Inflammatory macrophage (primary cell): ENCODE measurements at places on chromosomes 7 and 10.

- no peak for DNase-seq
Measured at GRCh38 chr7:142876991-142877910, 8.3 kb downstream of the TRPV6 start.

- peak; percentile 83 for DNase-seq
Measured at GRCh38 chr7:47478017-47478344, 103.9 kb downstream of the TNS3 start.

DNA sequence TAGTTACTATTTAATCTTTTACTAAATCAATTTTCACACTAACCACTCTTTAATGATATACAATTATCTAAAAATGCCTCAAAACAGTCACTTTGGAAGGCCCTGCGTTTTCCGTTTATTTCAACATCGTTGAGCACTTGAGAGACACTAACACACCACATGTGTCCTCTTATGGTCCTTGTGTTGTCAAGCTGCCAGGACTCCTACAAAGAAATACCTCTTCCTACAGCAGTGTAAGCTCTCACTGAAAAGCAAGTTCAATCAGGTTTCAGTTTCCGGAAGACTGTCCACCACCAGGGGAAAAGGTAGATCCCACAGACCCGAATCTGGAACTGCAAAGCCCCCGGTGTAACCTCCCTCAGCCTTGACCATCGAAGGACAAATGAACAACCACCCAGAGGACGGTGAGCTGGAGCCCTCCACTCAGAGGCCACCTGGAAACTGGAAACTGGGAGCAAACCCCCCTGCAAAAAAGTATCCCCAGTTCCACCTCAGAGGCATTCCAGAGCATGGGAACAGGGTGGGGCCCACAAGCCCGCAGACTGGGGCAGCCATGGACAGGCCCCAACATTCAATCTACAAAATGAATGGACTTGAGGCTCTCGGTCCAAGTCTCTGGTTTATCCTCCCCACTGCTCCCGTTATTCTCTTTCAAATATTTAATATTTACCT is 37.6 kb downstream of the KCNH2 start:
- DNase-seq, result no peak

DNA sequence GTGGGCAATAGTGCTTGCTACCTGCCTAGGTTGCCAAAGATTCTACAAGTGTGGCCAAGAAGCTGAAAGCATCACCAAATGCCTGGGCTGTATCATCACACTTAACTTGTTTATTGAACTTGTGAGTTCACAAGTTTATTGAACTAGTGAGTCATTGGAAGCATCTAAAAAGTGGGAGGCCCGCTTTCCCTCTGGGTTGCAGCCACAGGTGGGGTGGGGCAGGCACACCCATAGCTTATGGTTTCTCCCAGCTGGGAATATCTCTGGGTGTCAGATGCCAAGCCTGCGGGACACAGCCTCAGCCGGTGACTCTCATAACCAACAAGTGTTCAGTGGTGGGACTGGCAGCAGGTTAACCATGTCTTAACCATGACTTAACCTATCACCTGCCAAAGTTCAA is 145.9 kb upstream of the FAM13C start:
- DNase-seq, result no peak

DNA sequence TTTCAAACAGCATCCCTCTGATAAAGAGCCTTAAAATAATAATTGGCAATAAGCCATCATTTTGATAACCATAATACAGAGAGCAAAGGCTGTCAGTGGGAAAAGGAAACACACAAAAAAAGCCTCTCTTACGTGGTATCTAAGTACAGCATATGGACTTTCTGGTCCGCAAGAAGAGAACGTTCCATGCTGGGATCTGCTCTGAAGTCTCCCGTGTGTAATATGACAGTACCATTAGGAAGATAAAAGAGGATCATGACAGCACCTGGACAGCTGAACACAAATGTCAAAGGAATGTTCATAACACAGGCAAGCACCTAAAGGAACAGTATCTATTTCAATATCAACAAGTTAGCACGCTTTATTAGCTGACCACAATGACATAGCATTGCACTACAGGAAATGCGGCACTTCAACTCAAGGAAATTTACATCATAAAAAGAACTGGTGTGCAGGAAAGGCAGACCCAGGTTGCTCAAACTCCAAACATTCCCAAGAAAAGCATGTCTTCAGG is 9.9 kb downstream of the DCLRE1A start:
- no peak for DNase-seq

DNA sequence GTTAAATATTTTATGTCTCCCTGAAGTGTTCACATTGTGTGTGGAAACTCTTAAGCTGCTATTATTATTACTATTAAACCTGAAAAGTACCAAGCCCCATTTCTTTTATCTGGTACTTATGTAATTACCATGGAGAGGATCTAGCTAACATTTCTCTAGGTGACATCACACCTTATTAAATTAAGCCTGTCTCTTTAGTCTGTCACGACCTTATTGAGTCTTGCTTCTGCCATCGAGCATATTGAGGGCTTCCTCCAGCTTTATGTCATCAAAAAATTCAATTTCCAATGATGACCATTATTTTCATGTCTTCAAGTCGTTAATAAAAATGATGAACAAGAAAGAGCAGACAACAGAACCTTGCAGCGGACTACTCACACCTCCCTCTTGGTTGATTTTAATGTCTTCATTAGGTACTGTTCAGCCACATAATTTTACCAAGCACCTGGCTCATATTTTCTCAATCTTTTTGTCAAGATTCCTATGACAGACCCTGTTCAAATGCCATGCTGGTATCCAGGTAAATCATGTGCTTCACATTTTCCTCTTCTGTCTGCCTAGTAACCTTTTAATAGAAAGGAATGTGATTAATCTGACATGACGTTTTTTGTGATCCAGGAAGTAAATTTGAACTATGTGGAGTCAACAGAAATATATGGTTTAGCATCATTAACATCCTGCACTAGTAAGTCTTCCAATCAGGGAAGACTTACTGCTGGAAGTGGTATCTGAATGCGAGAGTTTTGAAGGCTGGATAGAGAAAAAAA is 556.7 kb downstream of the SORCS3 start:
- no peak for DNase-seq

GRCh38 chr10:71747551-71748523 is 25.5 kb downstream of the VSIR start:
- peak; percentile 47 for DNase-seq

DNA sequence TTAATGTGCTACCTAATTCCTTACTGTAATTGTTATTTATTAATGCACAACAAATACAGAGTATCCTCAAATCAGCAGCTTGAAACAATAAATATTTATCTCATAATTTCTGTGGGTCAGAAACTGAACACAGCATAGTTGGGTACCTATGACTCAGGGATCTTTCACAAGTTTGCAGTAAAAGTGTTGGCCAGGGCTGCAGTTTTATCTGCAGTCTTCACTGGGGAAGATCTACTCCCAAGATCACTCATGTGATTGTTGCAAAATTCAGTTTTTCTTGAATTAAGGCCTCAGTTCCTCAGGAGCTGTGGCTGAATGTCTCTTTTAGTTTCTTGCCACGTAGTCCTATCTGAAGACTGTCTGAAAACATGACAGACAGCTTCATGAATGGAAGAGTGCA is 237.8 kb downstream of the ZWINT start:
- DNase-seq, result no peak

DNA sequence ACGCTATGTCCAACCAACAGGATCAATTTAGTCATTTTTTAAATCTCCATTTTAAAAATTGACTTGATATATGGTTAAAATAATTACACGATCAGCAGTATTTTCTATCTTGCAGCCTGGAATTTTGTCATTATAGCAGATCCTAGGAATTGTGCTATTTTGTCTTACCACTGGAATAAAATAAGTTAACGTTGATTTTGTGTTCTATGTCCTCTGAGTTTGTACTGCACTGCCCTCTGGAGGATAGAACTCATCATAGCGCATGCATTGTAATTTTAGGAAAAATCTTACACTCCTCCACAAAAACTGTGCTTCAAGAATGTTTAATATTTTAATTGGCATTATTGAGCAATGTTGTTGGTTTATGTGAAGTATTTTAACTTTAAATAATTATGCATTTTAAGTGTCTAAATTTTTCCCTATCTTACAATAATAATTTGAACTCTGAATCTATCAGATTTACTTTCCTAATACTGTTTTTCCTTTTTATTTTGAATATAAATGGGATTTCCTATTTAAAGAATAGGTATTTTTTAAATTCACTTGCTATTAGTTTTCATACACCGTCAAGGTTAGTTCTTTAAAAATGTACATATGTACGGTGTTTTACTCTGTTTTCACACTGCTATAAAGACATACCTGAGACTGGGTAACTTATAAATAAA is 220.1 kb downstream of the PPP1R3A start:
- DNase-seq, result peak; percentile 2

DNA sequence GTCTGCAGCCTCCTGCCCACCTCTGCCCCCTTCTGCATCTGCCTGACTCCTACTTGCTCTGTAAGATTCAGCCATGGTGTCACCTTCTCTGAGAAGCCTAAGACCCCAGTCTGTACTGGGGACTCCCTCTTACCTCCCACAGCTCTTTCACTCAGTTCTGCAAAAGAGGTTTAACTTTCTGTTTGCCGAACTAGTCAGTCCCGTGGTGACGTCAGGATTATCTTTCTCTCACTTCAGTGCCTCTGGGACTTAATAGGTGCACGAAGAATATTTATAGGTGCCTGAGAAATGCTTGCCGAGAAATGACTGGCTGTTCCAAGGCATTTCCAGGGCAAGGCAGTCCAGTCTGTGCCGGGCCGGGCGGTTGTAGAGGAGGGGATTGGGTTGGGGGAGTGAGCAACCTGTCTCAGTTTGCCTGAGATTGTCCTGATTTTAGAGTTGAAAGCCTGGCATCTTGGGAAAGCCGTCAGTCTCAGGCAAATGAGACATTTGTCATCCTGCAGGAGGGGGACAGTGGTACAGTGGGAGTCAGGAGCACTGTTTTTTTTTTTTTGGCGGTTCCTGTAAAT is 227.5 kb upstream of the NPVF start:
- no peak for DNase-seq

DNA sequence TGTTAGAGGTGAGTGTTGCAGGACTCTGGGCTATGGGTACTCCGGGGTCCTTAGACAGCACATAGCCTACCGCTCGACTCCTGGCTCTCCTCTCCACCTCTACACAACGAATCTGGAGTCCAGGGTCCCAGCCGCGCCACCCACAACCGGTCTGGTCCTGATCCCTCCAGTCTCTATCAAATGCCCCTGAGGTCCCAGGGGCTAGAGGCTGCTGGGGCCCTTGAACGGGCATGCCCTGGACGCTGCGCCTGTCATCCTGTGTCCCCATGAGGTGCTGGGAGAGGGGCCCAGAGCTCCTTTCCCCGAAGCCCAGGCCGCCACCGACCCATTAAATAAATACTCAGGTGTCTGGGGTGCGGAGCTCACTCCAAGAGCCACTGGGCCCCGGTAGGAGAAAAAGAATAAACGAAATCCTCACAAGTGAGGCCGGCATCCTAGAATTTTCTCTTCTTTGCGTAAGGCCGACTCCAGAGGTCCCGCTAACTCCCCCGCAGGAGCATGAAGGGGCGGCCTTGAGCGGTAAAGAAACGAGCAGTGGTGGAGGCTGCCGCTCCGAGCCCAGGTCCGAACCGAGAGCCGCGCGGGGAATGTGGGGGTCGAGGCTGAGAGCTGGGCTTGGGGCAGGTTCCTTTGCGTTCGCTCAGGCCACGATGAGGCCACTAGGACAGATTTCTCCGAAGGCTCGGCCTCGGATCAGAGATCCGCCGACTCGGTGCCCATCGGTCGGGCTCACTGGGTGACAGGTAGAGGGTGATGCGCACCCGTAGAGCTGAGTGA is 166.7 kb downstream of the NRF1 start:
- no peak for DNase-seq

GRCh38 chr10:87935290-87936141 is 72.1 kb downstream of the PTEN start:
- no peak for DNase-seq

GRCh38 chr10:88032566-88032965 is 169.1 kb downstream of the PTEN start:
- peak; percentile 52 for DNase-seq
